ENCODE measurements at places on chromosomes 16 and 17. TPM values are rescaled to one million over a fixed set of nuclear protein-coding genes. Genes with fewer than 3 reads are reported as not detected.

DNA sequence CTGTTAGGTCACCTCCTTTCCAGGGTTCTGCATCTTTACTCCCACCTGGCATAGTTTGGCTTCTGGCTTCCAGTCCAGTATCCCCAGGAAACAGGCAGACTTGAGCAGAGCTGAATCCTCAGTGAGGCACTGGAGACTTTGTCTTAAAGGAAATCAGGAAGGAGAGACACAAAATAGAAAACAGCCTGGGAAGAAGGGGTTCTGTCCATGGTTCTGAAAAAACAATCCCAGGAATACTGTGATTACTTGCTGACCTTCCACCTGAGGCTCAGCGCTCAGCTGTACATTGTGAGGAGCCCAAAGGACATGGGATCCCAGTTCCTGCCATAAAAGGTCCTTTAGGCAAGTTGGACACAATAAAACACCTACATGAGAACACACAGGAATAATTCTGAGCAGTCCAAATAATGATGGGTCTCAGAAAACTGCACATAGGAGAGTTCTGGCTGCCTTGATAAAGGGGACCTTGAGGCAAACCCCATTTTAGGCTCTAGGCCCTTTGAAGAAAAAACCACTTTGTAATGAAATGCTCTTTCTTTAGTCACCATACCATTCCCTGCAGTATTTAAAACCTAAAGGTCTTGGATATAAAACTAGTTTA, 81.4 kb upstream of the CRHR1 start:
- DNase-seq = peak; percentile 13

DNA sequence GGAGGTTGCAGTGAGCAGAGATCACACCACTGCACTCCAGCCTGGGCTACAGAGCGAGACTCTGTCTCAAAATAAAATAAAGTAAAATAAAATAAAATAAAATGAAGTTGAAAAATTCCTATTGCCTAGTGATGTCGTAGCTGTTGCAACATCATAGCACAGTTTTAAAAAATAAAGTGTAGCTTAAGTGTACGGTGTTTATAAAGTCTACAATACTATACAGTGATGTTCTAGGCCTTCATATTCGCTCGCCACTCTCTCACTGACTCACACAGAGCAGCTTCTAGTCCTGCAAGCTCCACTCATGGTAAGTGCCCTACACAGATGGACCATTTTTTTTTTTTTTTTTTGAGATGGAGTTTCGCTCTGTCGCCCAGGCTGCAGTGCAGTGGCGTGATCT, 43.5 kb upstream of the MNT start:
- no peak for DNase-seq

Gene TMEM114
- not detected for polyA plus RNA-seq

Gene LDHD
- polyA plus RNA-seq = 5.7 TPM

Gene MYCBPAP
- polyA plus RNA-seq = 1.6 TPM

GRCh38 chr16:28052274-28053128, 11.0 kb downstream of the GSG1L start:
- no peak for DNase-seq

DNA sequence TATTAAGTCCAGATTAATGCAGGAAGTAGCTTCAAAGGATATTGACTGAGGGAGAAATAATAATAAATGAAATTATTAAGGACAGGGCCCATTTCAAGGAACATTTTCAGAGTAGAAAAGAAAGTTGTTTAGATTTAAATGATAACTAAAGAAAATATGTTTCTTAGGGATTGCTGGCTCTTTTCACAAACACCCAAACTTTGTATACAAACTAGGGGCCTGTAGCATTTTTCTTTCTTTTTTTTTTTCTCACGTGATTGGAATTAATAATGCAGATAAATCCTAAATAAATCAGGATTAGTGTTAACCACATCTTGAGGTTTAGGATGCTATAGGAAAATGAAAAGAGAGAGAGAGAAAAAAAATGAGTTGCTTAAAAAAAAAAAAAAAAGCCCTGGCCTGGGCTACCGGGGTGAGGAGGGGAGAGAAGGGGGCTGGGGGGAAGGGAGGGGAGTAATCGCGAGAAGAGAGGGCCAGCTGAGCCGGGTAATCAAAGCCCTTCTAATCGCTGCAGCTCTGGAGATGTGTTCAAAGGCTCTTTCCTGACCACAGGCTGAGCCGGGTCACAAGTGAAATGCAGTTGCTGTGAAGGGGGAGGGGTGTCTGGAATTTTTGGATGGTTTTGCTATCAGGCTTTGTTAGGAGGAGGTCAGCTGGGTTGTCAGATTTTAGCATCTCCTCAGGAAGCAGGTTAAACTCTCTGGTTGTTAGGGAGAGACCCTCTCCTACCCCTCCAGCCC, 104.6 kb upstream of the ZFHX3 start:
- DNase-seq = no peak

Gene NFATC2IP
- 34.2 TPM for polyA plus RNA-seq

Gene ARL5C
- 0.14 TPM for polyA plus RNA-seq

DNA sequence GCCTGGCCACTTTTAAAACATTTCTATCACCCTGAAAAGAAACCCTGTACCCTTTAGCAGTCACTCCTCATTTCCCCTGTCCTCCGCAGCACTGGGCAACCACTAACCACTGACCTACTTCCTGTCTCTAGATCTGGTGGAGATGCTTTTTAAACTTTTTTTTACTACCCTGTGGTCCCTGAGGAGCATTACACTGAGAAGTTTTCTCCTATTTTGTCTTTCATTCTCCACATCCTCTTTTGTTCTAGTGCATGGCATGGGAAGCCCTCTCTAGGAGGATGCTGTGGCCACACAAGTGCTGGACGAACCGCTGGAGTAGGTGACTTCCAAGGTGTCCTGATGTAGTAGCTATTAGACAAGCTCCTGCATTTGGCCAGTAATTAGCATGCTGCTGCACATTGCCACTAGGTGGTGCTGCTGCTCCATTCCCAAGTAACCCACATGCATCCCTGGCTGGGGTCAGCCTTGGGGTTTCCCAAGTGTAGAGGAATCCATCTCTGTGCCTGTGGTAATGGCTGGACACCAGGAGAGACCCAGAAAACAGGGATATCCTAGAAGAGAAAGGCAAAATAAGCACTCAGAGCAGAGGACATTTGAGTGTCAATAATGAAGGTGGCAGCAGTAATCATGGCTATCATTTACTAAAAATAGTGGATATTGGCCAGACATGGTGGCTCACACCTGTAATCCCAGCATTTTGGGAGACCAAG, 143.8 kb upstream of the CRHR1 start:
- peak; percentile 53 for DNase-seq
